ENCODE measurements at places on chromosomes 2 and 18.
A peak's percentile ranks its signal among the peaks of the same experiment; 100 is the strongest.

DNA sequence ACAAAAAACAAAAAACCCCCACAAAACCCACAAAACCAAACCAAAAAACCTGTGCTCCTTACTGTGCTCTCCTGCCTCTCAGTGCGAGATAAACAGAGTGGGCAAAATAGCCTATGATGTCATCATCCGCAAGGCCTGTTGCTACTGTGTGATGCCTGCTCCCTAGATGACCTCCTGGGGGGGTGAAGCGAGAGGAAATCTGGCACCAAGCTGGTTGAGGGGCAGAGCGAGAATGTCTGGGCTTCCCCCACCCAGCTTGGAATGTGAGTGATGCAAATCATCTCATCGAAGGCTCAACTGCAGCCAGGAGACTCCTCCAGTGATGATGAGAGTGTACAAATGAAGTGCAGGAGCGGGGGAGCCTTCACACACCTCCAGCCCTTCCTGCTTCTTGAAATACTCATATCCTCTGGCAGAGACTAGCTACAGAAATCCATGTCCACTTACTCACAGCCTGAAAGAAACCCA lies 57.7 kb upstream of the MAP4K3 start:
- no peak for DNase-seq

GRCh38 chr2:156908825-156909224 lies 348.7 kb upstream of the GALNT5 start:
- no peak for DNase-seq

GRCh38 chr2:158806941-158807340 lies 11.8 kb downstream of the DAPL1 start:
- no peak for DNase-seq

DNA sequence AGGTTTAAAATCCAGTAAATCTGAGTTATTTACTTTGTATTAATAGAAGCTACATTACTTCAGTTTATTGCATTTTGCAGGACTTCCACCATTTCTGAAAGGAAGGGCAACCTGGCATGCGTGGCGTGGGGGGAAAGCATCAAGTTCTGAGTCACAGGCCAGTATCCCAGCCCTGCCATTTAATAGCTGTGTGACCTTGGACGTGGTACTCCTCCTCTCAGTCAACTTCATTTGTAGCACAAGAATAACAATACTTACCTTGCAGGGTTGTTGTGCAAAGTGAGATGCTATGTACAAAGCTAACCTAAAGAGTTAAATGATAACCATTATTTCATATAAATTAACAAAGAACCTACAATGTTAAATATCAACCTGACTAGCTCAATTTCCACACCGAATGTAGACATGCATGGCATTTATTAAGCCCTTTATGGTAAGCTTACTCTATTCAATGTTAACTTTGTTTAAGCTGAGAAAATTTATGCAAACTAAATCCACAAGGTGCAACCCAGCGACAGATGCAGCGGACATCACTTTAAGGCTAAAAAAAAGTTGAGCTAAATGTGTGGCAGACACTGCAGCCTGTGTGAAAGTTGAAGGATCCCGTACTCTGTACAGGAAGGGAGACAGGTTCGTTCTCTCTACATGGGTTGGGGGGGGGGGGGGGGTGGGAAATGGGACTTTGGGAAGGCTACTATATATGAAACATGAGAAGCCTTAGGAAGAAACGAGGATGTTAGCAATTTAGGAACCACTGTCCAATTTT lies 17.2 kb upstream of the STPG4 start:
- peak; percentile 25 for DNase-seq

- no peak for DNase-seq
Measured at GRCh38 chr18:12478269-12479047, 70.7 kb downstream of the PRELID3A start.

DNA sequence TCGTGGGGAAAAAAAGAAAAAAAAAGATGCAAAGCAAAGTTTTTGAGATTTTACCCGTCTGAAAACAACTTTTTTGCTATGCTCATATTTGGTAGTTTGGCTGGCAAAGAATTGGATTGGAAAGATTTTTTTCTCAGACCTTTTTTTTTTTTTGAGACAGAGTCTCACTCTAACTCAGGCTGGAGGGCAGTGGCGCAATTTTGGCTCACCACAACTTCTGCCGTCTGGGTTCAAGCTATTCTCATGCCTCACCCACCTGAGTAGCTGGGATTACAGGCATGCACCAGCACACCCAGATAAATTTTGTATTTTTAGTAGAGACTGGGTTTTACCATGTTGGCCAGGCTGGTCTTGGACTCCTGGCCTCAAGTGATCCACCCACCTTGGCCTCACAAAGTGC lies 56.3 kb upstream of the TANC1 start:
- DNase-seq, result peak; percentile 14

GRCh38 chr2:74576211-74576862 lies 21.8 kb downstream of the DOK1 start:
- no peak for DNase-seq

DNA sequence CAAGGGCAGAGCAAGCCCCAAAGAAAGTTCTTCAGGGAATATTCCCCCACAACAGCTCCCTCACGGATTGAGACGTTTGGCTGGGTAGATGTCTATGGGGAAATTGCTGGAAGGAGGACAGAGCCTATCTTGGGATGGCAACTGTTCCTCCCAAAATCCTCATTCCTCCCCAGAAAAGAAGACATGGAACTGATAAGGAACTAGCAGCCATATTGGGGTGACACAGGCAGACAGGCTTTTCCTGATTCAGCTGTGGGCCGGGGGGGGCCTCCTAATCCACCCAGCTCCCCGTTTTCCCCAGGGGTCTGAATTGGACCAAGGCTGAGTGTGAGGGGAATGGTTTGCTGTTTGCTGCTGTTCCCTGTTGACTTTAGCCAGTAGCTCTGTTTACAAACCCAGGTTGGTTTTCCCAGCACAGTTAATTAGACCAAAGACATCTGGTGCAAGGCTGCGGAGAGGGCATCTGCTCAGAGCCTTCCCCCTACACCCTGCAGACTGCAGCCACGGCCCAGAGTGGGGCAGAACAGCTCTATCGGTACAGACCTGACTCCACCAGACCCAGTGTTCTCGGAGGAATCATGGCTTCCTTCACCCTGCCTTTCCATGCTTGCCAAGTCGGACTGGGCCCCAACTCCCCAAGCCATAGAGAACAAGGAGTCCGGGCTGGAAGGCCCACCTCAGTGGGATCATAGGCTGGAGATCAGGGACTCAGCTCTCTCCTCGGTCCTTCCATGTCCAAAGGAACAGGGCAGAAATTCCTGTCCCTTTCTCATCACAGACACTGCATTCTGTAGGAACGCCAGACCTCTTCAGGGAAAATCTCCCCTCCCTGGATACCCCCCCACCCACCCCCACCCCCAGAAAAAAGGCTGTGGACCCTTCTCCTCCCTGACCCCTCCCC lies 1.7 kb upstream of the PKDCC start:
- DNase-seq, result no peak

DNA sequence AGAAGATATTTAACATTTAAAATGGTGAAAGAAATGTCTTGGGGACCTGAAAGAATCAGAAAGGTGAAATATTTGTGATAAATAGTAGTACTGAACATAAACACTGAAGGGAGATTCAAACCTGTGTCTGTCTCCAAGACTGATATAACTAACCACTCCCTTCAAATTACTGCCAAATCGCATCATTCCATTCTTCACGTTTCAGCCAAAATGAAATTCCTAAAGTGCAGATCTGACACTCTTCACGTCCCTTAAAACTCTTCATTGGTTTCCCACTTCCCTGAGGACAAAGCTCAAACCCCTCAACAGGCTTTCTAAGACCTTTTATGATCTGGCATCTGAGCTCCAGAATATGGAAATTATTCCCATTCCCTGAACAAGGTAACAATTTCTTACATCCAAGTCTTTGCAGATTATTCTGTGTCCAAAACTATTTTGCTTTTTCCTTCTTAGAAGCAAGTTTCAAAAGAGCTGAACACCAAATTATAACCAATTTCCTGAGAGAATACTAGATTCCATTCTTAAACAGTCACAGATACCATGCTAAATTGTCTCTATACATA lies 18.9 kb downstream of the SLC8A1 start:
- DNase-seq, result no peak

DNA sequence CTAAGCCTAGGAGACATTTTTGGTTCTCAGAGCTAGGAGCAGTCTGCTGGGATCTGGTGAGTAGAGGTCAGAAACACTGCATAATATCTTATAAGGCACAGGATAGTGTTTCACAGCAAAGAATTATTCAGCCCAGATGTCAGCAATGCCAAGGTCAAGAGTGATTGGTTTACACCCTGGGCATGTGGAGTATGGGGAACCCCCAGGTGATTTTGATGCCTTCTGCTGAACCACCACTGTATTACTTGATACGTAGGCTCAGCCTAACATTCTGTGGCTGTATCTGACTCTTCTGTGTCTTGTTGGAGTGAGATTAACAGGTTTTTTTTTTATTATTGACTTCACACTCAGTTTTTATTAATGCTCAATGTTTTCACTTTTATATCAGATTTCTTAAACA lies 6.0 kb downstream of the DDX18 start:
- DNase-seq, result no peak

DNA sequence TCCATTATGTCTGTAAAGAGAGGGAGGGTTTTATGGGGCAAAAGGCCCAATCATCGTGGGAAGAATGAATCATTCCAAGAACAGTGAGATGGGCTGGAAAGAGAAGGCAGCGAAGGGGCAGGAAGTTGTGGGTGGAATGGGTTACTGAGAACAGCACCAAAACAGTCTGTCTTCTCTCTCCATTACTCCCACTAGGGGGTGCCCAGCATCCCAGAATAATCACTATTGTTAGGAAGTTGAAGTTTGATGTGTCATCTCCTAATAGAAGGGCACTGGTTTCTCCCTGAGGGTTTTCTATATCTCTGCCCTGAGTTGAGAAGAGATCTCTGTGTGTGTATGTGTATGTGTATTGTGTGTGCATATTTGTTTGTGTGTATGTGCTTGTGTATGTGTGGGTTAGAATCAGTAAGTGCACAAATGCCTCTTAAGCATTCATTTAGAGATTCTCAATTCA lies 76.6 kb upstream of the MAP4K3 start:
- DNase-seq, result peak; percentile 71

- no peak for DNase-seq
Measured at GRCh38 chr18:75343389-75343788, 84.1 kb downstream of the SMIM21 start.

DNA sequence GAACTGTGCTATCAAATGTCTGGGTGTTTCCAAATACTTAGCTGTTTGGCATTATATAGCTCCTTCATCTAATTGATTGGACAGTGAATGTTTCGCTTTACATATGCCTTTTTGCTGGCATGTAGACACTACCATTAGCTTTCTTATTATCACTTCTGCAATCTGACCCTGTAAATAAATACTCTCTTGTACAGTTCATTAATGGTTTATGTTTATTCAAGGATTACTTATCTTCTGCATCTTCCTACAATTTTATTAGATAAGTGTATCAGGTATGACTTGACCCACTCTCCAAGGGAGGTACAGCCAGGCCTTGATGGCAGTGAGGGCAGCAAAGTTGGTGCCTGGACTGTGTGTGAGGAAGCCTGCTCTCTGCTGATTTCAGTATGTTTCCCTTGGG lies 614.1 kb upstream of the SETBP1 start:
- DNase-seq, result no peak

GRCh38 chr2:2839782-2840531 lies 508.9 kb upstream of the MYT1L start:
- DNase-seq, result no peak

GRCh38 chr2:118858485-118859156 lies 11.2 kb upstream of the EN1 start:
- DNase-seq, result no peak

DNA sequence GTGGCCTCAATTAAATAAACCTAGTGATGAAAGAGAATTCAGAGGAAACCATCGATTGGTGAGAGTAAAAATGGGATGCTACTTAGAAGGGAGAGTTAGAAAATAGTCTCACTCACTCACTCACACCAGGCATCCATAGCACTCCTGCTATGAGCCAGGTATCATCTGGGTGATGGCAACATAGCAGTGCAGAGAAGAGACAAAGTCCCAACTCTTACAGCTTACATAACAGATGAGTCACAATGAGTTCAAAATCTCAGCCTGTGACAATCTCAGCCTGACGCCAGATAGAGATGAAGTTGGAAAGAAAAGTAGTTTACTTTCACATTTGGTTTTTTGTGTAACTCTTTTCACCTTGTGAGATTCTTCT lies 55.4 kb upstream of the THOC1 start:
- DNase-seq, result peak; percentile 86

DNA sequence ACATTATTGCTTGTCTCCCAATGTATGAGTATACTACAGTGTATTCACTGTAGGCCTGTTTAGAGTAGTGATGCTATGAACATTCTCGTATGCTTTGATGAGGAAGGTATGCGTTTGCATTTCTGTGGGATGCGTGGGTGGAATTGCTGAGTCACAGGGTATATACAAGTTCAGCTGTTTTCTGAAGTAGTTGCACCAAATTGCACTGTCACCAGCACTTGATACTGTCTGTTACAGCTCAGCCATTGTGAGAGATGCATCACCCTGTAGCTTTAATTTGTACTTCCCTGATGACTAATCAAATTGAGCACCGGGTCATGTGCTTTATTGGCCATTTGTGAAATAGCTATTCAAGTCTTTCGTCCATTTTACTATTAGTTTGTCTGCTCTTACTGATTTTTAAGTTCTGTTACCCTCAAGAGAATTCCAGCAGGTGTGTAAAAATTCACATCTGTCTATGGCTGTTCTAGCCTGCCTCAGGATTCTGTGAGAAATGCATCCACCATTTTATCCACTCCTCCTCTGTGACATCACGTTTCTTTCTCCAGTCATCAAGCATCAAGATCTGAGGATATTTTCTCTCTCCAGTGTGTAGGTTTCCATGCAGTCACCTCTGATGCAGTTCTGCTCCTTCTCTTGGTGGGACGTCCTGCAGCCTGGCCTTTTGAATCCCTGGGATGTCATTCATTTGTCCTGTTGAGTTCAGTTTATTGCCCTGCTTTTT lies 72.5 kb downstream of the DGKD start:
- peak; percentile 63 for DNase-seq

DNA sequence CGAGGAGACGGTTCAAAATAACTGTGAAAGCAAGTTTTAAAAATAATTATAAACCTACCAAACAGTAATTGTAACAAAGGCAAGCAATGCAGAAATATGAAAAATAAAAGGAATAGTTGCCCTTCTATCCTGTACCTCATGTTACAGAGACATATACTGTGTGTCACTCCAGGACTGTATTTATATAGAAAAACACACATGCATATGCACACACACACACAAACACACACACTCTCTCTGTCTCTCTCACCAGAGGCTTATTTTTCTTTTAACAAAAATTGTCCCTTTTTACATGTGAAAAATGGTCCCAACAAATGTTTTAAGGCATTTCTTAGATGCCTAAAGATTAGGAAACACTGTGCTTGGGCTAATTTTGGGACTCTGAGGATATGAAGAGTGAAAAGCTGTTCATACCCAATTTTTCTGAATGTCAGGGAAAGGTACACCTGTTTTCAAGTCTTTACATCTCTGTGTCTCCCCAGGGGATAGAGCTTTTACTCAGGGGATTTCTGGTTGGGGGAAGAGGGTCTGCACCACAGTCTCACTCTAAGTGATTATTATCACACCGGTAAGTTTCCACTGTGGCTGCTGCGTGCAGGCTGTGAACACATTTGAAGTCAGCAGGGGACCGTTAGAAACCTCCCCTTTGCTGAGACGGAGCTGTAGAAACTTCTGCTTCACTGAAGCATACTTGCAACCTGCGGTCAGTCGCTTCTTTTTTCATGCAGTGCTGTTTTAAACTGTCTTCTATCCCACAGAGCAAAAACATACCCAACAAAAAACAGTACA lies 51.4 kb upstream of the SPAG16 start:
- DNase-seq, result no peak

Data from CD14-positive monocyte (primary cell).